GM04503 (cell line): ENCODE measurements at places on chromosomes 1 and 21.

DNA sequence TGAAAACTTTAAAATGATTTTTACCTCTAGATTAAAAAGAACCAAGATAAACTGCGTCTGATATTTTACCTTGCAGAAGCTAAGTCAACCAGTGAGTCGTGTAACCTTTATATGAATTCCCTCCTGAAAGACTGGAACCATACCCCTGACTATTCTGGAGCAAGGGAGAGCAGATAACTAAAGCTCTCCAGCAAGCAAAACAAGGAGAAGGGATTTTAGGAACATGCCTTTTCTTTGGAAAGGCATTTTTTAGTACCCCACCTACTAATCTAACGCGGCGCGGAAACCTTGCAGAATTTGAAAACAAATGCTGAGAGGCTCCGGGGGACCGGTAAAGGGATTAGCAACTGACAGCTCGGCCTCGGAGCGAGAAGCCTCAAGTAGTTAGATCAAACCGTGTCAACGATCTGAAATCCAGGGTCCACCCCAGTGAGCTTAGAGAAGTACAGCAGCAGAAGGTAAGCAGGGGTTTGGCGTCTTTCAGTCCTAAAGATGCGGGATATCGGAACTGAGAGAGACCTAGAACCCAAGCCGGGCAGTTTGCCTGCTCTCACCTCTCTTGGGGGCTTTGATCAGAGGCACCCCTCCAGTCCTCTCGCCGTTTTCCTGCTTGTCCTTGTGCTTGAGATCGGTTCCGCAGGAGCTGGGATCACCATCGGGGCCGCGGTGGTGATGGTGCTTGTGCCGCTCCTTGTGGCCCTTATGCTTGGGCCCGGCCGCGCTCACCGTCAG is 954 bp downstream of the RSBN1 start:
- DNase-seq: no peak

GRCh38 chr1:202968895-202969295 is 1.8 kb upstream of the CYB5R1 start:
- no peak for DNase-seq

- DNase-seq: no peak
These were observed 3.1 kb upstream of the EVA1B start for GRCh38 chr1:36326499-36326898.

DNA sequence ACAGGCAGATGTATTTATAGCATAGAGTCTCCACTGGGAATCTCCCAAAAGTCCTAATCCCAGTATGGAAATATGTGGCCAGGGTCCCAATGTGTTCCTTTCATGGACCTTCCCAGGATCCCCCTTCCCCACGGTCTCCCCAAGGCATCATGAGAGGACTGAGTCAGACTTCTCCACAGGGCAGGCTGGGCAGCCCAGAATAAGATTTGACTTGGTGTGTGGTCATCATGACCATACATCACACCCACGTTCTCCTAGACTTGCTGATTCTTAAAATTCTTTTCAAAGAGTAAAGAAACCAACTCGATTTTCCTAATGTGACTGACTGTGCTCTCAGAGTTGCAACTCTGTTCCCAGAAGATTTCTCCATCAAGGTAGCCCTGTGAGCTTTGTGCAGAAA is 93.9 kb upstream of the CD34 start:
- DNase-seq: peak; percentile 31

DNA sequence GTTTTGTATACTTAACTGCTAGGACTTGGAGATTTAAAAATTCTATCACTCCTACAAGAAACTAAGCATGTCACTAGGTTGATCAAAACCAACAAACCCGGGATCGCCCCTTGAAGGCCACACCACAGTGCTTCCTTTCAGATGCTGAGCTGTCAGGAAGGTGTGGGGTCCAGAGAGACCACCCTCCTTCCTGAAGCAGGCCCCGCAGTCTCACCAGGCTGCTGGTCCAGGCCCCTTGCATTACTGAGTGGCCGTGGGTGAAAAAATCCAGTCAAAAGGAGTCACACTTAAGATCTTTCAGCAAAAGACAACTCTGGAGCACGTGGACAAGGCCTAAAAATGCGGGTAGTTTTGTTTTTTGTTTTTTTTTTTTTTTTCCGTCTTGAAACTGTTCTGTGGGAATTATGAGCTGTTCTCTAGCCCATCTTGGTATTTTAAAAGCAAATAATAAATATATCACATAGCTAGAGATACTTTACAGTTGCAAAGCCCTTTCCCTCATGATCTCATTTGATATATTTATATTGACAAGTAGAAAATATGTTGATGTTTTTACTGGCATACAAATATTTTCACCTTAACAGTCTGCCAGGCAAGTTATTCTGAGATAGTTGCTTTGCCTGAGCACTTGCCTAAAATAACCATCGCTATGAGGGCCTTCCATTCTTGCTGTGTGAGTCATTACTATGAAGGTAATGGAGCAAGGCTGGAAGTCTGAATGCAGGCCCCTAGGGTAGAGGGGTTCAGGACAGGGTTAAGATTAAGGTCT is 73.1 kb upstream of the EDEM3 start:
- DNase-seq: peak; percentile 31

GRCh38 chr1:175845985-175846384 is 102.6 kb upstream of the TNR start:
- no peak for DNase-seq

DNA sequence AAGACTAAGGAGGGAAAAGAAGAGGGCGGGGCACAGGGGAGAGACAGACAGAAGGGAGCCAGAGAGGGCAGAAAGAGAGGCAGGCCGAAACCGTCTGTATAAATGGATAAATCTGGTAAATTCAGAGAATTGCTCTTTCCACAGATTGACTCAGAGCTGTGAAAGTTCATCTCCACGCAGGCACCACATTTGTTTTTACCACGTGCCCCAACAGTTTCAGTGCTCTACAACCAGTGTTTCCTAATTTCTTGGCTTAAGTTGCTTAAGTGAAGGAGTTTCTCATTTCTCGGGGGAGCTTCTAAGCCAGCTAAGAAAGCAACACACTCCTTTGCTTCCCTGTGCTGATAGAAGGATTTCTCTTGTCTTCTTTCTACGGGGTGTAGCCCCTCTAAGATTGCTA is 87.1 kb downstream of the ENAH start:
- DNase-seq: peak; percentile 25

GRCh38 chr1:45488666-45489377 is 2.1 kb downstream of the TESK2 start:
- no peak for DNase-seq

DNA sequence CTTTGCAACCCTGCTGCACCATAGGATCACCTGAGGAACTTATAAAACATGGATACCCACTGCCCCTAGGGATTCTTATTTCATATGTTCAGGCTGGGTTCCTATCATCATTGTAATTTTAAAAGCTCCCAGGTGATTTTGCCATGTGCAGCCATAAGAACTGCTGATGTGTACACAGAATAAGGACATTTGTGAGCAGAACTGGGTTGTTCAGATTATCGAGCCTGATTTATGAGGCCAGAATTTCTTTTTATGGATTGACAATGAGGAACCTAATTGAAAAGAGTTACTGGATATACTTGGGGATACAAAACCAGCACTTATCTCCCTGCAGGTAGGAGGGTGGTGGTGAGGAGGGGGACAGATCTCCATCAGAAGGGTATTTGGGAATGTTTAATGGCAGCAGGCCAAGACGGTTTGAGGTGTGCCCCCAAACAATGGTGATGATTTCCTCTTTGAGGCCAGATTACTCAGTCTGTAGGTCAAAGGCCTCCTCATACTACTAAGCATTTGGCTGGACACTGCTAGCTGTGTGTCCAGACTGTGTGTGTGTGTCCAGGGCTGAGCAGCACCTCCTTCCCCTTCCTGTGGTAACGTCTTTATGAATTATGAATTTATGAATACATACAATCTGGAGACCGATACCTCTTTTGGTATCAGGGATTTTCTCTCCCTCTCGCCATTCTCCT is 18.9 kb downstream of the NOS1AP start:
- DNase-seq: no peak

DNA sequence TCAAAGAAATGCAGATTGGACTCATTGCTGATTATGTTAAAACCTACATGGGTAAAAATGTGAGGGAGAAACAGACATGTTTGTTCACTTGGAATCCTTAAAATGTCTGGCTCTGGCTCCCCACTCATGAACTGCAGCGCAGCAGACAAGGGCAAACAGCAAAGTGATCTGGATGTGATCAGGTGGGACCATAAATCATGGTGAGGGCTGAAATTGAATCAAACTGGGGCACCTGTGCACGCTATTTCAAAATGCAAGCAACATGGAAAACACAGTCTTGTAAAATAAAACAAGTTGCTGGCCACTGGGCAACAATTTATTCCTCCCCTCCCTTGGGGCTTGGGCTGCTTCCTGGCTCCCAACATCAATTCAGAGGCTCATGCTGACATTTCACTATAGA is 373.4 kb downstream of the SEC16B start:
- DNase-seq: no peak

DNA sequence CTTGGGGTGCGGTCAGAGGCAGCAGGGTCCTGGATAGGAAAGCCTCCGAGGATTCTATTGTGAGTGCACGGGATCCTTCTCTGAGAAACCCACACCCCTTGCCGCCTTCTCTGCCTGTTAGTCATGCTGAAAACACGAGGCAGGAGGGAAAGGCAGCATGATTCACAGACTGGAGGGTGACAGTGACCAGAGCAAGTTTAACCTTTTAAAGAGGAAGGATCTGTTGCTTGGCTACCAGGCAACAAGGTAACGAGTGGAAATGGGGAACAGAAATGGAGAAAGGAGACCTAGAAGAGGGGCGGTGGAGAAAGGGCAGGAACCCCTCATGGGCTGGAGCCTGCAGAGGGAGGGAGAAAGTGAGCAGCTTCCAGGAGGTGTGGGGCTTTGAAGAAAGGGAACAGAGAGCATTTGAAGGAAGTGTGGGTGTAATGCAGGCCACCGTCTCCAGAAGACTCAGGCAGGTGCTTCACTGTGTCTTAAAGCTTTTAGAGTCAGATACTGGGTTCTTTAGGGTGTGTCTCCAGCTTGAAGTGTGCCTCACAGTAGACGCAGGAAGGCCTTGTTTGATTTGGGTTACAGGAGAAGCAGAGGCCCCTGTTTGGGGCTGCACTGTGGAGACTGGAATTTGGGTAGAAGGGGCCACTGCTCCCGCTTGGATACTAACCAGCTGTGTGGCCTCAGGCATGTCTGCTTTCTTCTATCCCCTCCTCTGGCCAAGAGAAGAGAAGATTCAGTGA is 19.1 kb downstream of the OPTC start:
- DNase-seq: peak; percentile 90

DNA sequence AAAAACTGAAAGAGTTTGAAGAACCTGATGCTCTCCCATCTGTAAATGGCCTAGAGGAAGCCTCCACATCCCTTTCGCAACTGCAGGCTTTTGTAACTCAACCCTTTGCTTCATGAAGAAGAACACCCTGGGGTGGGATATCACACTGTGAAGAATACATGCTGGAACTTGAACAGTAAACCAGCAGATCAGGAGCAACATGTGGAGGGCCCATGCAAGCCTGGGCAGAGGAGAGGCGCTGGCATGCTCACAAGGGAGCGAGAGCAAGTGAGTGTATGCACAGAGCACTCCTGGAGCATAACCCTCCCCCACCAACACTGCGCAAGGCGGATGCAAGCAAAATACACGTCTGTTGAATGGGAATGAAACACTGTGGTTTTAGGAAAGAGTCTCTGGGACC is 24.6 kb upstream of the SPAG17 start:
- DNase-seq: no peak

GRCh38 chr1:182238421-182238820 is 153.2 kb downstream of the GLUL start:
- DNase-seq: no peak

DNA sequence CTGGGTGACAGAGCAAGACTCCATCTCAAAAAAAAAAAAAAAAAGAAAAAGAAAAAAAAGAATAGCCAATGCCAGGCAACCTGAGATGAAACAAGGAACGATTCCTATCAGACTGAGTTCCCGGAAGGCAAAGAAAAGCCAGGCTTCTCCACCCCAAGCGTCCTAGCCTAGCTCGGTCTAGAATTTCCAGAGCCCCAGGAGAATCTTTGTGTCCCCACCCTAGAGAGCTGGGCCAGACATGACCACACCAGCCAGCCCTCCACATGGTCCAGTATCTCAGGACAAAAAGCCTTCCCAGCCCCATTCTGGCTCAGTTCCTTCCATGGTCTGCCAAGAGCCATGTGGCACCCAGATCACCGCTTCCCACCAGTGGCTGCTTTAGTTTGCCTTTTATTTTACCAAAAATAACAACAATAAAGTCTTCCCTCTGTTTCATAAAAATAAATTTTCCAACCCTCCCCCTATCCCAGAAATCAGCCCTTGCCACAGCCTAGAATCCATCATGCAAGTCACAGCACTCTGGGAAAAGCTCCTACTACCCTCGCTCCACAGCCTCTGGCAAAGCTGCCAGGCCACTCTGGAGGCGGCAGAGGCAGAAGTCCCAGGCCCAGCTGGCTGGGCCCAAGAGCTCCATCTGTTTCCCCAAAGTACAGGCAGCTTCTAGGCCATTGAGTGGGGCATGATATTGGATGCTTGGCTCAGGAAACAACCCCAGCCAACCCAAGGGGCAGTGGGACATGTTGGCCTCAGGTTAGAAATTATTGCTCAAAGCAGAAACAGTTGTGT is 3.5 kb upstream of the MKNK1 start:
- no peak for DNase-seq

DNA sequence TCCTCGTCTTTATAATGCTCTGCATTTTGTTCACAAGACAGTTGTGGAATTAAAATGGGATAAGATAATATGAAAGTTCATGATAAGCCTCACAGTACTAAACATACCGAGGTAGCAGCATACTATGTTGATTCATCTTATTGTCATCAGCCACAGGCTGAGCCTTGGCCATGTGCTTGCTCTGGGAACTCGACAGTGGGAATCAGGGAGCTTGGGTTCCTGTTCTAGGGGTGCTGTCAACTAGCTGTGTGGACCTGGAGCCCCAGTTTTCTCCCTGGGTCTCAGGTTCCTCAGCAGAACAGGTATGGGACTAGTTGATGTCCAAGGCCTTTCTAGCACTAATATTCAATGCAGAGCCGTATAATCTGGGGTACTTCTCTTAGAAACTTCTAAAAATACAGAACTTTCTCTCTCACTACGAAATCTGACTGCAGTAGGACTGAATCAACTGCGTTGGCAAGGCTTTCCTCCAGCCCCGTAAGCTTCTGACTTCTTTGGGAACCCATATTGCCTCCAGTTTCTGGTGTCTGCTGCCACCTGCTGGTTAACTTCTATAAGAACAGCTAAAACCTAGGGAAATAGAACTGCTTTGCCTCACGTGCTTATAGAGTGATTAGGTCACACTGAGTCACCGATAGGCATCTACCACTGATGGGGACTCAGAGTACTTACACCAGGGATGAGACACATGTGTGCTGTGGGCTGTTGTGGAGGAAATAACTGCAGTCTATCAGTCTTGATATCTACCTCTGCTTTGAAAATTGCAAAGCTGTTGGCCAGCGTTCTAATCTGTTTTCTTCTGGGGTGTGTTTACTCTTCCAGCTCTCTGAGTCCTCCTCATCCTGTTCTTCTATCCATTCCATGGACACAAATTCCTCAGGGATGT is 110.9 kb downstream of the RGL1 start:
- peak; percentile 94 for DNase-seq

GRCh38 chr1:207755846-207756693 is 4.2 kb downstream of the CD46 start:
- DNase-seq: no peak
